Fibroblast of upper back skin (primary cell): ENCODE measurements at places on chromosomes 6 and 20.

- DNase-seq: no peak
These were observed 6.6 kb upstream of the ZBTB22 start for GRCh38 chr6:33324125-33324524.

GRCh38 chr20:6122111-6122872 is 538 bp downstream of the FERMT1 start:
- peak; percentile 35 for DNase-seq

DNA sequence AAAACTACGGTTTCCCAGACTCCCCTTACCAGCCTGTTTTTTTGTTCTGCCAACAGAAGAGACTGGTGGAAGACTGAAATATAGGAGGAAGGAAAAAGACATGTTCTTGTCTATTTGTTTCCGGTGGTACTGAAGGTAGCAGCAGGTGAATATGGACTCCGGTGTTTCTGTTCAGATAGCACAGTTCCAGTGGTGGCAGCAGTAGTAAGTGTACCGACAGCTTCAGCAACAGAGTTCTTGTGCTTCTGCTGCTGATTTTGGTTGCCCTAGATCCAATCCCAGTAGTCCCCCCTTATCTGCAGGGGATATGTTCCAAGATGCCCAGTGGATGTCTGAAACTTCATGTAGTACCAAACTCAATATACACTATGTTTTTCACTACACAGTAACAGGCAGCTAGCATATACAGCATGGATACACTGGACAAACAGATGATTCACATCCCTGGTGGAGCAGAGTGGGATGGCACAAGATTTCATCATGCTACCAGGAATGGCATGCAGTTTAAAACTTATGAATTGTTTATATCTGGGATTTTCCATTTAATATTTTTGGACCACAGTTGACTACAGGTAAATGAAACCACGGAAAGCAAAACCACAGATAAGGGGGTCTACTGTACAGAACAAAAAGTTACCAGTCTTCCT is 301.8 kb downstream of the BTBD9 start:
- DNase-seq: peak; percentile 92

DNA sequence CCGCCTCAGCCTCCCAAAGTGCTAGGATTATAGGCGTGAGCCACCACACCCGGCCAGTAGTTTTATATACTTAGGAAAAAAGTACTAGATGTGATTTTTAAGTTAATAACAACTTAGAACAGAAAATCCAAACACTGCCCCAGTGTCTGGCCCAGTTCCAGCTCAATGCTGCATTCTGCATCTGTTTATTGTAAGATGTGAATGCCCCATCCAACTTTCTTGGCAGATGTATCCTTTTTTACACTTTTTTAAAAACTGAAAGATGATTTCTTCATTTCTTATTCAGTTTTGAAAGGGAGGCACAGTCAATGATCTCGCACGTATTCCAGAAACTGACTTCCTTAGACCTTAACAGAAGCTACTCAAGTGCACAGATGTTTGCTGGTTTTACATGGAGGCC is 85.6 kb upstream of the SRSF6 start:
- no peak for DNase-seq

DNA sequence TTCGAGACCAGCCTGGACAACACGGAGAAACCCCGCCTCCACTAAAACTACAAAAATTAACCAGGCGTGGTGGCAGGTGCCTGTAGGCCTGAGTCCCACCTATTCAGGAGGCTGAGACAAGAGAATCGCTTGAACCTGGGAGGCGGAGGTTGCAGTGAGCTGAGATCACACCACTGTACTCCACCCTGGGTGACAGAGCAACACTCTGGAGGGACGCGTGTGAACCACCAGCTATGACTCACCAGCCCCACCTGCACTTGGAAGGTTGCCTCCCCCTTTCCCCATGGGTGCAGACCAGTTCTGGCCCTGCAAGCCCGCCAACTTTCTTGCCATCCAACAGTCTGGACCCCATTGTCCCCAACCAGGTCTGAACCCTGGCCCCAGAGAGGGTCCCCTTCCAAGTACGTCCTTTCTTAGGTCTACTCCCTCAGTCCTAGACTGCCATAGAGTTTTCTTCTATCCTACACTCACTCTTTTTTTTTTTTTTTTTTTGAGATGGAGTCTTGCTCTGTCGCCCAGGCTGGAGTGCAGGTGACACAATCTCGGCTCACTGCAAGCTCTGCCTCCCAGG is 29.2 kb downstream of the ATP9A start:
- DNase-seq: no peak

DNA sequence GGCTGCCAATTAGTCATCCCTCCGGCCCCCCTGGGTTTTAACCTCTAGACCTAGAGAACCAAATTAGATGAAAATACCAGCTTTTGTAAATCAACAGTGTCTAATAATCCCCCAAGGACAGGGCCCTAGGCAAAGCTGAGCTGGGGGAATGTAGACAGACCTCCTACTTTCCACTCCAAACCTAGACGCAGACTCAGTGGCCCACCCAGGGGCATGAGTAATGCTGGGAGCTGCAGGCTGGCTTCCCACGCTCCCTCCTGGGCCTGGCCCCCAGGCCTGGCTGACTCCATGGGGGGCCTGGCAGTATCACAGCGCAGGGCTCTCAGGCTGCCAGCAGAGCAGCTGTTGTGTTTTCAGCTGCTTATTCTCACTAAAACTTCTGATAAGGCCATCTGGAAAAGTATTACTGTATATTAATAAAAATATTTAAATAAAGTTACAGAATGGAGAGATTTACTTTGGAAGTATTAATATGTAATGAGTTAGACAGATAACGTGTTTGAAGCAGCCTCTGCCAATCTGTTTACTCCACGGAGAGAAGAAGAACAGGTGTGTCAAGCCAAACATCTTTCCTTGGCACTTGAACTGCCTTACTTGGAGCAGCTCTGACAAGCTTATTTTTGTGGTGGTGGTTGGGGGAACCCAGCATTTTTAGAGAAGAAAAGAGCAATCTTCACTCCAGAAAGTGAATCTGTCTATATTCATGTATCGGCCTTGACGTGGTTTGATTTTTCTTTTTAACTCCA is 144.0 kb upstream of the AGPAT4 start:
- peak; percentile 99 for DNase-seq
